ENCODE measurements at places on chromosomes 13 and 19. TPM values are rescaled to one million over a fixed set of nuclear protein-coding genes. Genes with fewer than 3 reads are reported as not detected.
A peak's percentile ranks its signal among the peaks of the same experiment; 100 is the strongest.

CGB7 gene
- not detected for total RNA-seq

METTL21C gene
- total RNA-seq, result not detected

CGB5 gene
- not detected for total RNA-seq

ACER1 gene
- total RNA-seq, result not detected

DENND1C gene
- total RNA-seq, result 2.8 TPM

CCDC106 gene
- total RNA-seq, result 19.6 TPM

ATP4B gene
- total RNA-seq, result not detected

- H3K27ac ChIP-seq, result no peak overlapping the region
- no peaks in the 10 kb centered on the region for H3K4me1 ChIP-seq
- no peaks in the 10 kb centered on the region for H3K36me3 ChIP-seq
- no peaks in the 10 kb centered on the region for H3K27me3 ChIP-seq
- no peak for DNase-seq
These were observed 218.3 kb upstream of the MAB21L1 start for GRCh38 chr13:35694549-35695447.

DNA sequence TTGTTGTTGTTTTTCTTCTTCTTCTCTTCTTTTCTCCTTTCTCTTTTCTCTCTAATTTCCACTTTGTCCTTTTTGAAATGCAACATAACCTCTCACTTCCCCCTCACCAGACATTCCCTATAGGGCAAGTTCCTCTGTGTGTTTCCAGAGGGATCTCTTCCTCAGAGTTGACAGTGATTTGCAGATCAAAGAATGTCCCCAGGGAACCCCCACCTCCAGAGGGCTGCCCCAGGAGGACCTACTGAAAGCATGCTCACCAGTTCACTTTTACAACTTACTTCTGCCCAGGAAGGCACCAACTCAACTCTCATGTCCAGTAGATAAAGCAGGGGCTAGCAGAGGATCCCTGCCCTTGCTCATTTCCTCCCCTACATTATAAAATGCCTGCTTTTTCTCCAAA lies 1648.0 kb downstream of the PCDH9 start:
- H3K4me1 ChIP-seq, result no peaks in the 10 kb centered on the region
- H3K36me3 ChIP-seq, result no peaks in the 10 kb centered on the region
- no peak for DNase-seq
- H3K27me3 ChIP-seq, result no peaks in the 10 kb centered on the region

DNA sequence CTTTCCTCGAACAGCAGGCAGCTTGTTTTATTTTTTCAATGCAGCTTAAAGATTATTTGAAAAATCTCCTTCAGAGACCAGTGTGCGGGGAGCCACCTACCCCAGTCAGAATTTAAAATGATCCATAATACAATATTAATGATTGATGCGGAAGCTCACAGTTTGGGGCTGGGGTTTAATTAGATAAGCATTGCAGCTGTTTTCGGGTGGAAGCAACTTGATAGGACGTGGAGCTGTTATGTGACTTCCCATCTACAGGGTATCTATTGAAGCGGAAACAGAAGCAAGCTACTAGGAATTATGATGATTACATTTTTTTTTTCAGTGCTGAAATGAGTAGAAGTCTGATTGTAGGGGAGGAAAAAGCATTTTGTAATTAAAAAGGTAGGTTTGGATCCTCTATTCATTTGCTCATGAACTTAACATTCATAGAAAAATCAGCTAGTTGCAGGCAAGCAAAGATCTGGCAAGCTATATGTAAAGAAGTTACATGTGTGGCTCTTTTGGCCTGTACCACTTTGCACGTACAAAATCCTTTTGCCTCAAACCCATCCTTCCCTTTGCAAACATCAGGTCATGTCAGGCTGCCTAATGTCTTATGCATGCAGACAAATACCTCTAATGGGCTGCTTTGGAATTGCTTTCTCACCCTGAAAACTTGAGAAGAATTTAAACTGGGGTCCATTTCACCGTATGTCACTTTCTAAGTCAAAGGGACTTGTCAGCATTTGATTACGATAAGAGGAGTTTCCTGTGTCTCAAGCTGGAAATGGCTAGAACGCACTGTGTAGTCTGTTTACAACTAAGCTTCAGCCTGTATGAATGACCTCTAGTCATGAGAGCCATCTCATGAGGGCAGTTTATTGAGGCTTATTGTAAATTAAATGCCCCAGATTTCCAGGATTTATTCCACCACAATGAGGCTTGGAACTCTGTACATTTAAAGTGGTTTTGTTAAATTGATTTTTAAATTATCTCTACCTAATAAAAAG lies 267.1 kb upstream of the TMTC4 start:
- H3K27ac ChIP-seq, result no peak overlapping the region
- no peaks in the 10 kb centered on the region for H3K36me3 ChIP-seq
- no peak overlapping the region for H3K4me3 ChIP-seq
- H3K27me3 ChIP-seq, result no peaks in the 10 kb centered on the region
- DNase-seq, result no peak
- H3K4me1 ChIP-seq, result no peaks in the 10 kb centered on the region

DNA sequence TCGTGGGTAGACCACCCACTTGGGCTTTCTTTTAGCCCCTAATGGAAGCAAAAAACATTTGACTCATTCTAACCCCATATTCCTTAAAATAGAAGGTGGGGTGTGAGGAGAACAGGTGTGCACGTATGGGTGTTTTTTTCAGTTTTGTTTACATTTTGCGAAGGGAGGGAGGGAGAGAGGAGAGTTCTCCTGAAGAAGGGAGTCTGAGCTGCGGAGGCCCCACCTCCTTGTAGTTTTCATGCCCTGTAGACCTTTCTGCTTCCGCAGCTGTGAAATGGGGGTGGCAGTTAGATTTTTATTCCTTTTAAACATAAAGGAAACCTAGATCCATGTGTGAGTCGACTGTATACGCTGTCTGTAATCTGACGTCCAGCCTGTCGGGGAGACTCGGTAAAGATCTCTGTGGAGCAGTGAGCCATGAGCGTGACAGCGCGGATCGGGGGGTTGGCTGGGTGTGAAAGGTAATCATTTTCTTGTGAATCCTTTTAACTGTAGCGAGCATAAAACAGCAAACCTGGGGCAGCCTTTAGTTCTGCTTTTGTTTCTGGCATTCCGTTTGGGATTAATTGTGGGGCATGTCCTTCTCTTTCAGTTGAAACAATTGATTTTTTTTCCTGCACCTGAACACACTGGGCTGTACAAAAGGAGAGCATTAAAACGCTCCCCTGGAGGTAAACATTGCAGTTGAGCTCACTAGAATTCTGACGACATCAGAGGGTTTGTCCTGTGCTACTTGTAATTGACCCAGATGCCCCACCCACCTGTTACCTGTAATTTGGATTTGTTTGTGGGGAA lies 2.3 kb downstream of the UPF1 start:
- peak overlapping the region; percentile 90 for H3K4me3 ChIP-seq
- H3K27me3 ChIP-seq, result no peaks in the 10 kb centered on the region
- peaks cover 69% of the 10 kb centered on the region for H3K4me1 ChIP-seq
- peak overlapping the region; percentile 89 for H3K27ac ChIP-seq
- peaks cover 10% of the 10 kb centered on the region for H3K36me3 ChIP-seq

DNA sequence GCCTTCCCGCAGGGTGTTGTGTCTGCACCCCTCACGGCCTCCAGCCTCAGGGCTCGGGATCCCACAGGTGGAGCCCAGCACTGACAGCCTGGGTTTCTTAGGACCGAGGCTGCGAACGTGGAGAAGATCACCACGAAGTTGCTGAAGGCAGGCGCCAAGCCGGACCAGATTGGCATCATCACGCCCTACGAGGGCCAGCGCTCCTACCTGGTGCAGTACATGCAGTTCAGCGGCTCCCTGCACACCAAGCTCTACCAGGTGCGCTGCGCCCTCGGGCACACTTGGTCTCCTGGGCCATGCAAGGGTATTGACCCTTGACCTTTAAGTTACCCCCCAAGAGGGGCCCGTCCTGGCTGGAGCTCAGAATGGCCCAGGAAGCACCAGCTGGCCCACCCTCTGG lies 29.0 kb downstream of the UPF1 start:
- no peak overlapping the region for H3K27ac ChIP-seq
- H3K36me3 ChIP-seq, result peaks cover 100% of the 10 kb centered on the region
- DNase-seq, result no peak

DNA sequence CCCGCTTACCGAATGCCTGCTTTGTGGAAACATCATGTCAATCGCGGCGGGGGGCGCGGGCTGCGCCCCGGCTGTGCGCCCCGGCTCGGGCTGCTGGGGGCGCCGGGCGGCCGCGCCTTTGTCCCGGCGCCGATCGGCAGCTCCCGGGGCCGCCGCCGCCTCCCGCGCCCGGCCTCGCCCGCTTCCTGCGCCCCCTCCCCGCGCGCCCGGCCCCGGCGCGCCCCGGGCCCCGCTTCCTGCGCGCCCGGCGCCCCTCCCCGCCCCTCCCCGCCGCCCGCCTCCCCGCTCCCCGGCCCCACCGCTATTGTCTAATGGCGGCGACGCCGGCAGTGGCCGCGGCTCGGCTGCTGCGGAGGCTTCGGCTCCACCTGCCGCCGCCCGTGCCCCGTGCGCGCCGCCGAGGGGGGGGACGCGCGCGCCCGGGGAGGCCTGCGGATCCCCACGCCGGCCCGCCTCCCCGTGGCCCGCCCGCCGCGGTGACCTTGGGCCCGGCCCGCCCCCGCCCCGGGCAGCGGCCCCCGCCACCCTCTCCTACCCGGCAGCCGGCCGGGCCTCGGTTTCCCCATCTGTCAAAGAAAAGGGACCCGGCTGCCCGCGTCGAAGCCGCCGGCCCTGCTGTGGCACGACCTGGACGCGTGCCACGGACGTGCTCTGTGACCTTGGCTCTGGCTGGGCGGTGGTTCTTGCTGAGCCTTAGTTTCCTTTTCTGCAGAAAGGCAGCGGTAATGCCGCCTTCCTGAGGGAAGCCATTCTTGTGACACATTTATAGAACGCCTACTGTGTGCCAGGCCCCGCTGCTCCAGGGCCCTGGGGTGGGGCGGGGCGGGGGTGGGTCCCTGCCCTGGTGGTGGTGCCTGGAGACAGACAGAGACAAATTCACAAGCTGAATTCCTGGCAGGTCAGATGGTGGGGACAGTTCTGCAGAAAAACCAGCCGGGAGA lies at the start of gene TLE5:
Gene TLE5 (minus strand): TSS at position 331 of the 941 bp plus-strand sequence. CDS start 295 bp downstream, at position 36.
- H3K27ac ChIP-seq, result peak within 1 kb of the TSS; percentile 99
- peak within 1 kb of the TSS; percentile 86 for H3K4me3 ChIP-seq
- peaks cover 49% of the 10 kb centered on the region for H3K4me1 ChIP-seq
- no peaks in the 10 kb centered on the region for H3K27me3 ChIP-seq

GRCh38 chr19:35354898-35355297 lies 3.4 kb upstream of the FFAR3 start:
- DNase-seq, result no peak
- no peaks in the 10 kb centered on the region for H3K27me3 ChIP-seq
- no peak overlapping the region for H3K27ac ChIP-seq
- H3K4me3 ChIP-seq, result no peak overlapping the region
- H3K36me3 ChIP-seq, result no peaks in the 10 kb centered on the region

- H3K4me3 ChIP-seq, result no peak overlapping the region
- no peak overlapping the region for H3K27ac ChIP-seq
- no peaks in the 10 kb centered on the region for H3K36me3 ChIP-seq
- H3K27me3 ChIP-seq, result no peaks in the 10 kb centered on the region
- H3K4me1 ChIP-seq, result no peaks in the 10 kb centered on the region
These were observed 240.0 kb downstream of the GPC6 start for GRCh38 chr13:93466502-93467036.

DNA sequence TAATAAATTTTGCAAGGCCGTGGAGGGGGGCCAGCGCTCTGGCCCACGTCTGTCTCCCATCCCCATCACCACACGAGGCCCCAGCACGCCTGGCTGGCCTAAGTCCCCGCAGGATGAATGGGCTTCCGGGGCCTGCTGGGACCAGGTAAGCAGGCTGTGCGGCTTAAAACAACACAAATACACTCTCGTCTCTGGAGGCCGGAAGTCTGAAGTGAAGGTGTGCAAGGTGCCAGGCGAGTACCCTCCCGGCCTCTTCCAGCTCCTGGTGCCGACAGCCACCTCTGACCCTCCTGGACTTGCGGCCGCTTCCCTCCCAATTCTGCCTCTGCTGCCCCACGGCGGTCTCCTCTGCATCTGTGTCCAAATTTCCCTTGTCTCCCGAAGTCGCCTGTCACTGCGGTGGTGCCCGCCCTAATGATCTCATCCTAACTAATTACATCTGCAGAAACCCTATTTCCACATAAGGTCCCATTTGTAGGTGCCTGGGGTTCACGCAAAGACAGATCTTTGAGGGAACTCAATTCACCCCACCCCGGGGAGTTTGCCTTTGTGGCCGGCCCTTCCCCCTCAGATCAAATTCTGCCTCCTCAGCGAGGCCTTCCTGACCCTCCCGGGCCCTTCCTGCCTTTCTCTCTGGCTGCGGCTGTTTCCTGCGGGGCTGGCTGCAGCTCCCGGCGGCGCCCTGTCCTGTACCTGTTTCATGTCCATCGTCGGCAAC lies 8.1 kb upstream of the PTBP1 start:
- H3K36me3 ChIP-seq, result no peaks in the 10 kb centered on the region
- no peak for DNase-seq
- H3K4me1 ChIP-seq, result peaks cover 39% of the 10 kb centered on the region
- no peaks in the 10 kb centered on the region for H3K27me3 ChIP-seq
- H3K27ac ChIP-seq, result peak overlapping the region; percentile 1

DNA sequence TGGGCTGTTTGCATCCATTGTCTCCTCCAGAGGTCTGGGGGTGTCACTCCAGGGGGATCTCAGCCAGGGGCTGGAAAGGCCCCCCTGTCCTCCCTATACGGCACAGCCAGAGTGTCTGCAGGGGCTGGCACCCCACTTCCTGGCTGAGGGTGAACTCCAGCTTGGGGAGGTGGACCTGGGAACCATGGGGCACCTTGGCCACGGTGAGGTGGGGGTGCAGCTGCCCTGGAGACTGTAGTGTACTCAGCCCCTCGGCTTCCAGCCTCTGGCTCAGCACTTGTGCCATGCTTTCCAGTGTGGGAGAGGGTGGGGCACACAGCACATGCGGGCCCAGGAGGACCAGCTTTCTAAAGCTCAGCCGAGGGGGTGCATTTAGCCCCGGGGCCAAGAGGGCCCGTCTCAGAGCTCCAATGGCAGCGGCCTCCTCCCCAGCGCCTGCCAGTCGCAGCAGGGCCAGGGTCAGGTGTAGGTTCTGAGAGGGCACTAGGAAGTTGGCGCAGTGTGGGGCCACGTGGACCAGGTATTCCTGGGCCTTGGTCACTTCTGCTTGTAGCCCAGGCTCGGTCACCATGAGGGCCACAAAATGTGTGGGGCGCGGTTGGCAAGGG lies 1.4 kb downstream of the LENG9 start:
- DNase-seq, result no peak
- H3K4me1 ChIP-seq, result peaks cover 29% of the 10 kb centered on the region
- peaks cover 41% of the 10 kb centered on the region for H3K36me3 ChIP-seq
- peak overlapping the region; percentile 68 for H3K4me3 ChIP-seq
- peak overlapping the region; percentile 90 for H3K27ac ChIP-seq

DNA sequence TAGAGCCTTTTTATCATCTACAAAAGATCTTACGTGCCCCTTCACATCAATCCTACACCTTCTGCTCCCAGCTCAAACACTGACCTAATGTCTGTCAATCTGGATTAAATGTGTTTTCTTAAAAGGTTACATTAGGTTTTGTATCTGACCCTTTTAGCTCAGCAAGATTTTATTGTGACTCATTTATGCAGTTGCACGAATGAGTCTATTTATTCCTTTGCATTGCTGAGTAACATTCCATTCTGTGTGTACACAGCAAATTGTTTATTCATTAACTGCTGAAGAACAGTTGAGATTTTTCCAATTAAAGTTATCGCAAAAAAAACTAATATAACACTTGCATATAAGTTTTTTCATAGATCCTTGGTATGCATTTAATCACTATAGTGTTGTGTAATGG lies 253.9 kb upstream of the GPC6 start:
- no peaks in the 10 kb centered on the region for H3K4me1 ChIP-seq
- H3K4me3 ChIP-seq, result no peak overlapping the region
- no peaks in the 10 kb centered on the region for H3K27me3 ChIP-seq
- no peaks in the 10 kb centered on the region for H3K36me3 ChIP-seq
- no peak overlapping the region for H3K27ac ChIP-seq
- no peak for DNase-seq

- no peaks in the 10 kb centered on the region for H3K27me3 ChIP-seq
- DNase-seq, result no peak
- H3K36me3 ChIP-seq, result peaks cover under 1% of the 10 kb centered on the region
- H3K4me3 ChIP-seq, result no peak overlapping the region
- H3K4me1 ChIP-seq, result peaks cover 41% of the 10 kb centered on the region
- peak overlapping the region; percentile 95 for H3K27ac ChIP-seq
These were observed 6.9 kb downstream of the ETFB start for GRCh38 chr19:51359294-51359693.
